NCI-H1048 (cell line): ENCODE measurements at places on chromosomes 4 and X.
A peak's percentile ranks its signal among the peaks of the same experiment; 100 is the strongest.

GRCh38 chr4:35138449-35138848 is 1105.9 kb downstream of the ARAP2 start:
- DNase-seq: no peak

DNA sequence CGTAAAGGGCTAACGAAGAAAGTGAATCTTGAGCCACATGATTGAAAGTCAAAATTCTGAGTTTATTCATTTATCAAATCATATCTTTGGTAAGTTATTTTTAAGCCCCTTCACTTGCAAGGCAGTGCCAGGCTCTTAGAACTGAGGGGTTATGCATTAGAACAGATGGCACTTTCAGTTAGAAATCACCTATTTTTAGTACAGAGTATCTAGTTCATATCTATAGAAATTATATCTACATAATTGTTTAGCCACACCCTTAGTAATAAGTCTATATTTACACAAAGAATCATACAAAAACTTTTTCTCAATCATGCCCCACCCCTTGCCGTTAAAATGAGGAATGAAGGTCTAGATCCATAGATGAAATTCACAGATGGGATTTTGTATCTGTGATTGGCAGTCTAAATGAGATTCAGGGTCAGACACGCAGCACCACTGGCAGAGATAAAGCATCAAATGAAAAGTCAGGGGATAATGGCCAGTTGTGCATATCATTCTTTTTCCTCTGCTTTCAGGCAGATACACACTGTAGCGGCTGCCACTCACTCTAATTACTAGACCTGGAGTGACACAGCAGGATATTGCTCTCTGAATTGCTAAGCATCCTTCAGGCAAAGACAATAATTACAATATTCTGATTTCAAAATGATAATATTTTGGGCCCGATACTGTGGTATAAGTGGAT is 440.5 kb downstream of the MAPK10 start:
- no peak for DNase-seq

DNA sequence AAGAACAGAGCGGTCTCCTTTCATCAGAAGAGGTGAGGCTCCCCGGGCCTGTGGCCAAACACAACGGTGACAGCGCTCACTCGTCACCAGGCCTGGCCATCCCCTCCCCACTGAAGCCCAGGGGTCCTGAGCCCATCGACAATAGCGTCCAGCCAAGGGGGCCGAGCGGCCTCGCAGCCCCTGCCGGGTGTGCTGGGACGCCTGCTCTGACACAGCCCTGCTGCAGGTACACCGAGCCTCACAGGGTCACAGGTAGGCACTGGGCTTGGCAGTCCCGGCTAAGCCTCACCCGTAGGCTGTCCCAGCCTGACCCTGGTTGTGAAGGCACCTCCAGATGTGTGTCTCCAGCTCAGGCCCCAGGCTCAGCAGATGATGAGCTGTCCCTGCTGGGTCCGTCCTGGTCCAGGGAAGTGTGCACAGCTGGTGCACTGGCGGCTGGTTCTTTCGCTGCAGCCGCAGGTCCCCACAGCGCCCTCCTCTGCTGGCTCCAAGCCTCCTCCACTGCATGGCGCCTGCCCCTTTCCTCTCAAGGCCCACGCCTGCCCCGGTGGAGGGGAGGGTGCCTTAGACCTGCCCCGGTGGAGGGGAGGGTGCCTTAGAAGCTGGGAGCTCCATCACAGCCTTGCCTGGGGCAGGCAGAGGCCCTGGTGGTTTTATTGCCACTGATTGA is 21.5 kb downstream of the UVSSA start:
- no peak for DNase-seq

- DNase-seq: no peak
Observed at GRCh38 chr4:138833974-138834373, 181.6 kb upstream of the NOCT start.

DNA sequence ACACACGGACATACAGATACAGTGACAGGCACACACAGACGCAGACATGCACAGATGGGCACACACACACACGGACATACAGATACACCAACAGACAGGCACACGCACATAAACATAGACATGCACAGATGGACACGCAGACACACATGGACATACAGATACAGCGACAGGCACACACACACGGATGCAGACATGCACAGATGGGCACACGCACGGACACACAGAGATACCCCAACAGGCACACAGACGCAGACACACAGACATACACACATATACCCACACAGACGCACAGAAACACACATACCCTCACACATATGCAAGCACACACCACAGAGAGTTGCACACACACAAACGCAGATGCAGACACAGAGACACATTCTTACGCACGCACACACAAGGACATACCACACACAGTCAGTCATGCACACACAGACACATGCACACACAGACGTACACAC is 24.4 kb upstream of the SLC25A6 start:
- DNase-seq: no peak

DNA sequence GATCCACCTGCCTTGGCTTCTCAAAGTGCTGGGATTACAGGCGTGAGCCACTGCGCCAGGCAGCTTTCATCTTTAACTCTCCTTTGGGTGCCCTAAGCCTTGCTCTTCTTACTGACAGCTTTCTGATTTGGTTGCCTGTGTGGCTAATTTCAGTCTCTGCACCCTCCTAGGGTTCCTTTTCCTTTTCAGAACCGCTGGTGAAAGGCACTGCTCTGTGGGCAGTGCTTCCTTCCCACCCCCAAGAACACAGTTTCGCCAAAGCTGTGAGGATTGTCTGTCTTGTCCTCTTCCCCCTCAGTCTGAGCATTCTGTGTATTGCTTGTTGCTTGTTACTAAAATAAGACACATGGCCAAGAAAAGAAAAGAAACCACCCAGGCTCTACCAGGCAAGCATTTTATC is 101.4 kb upstream of the FRMPD3 start:
- DNase-seq: no peak

DNA sequence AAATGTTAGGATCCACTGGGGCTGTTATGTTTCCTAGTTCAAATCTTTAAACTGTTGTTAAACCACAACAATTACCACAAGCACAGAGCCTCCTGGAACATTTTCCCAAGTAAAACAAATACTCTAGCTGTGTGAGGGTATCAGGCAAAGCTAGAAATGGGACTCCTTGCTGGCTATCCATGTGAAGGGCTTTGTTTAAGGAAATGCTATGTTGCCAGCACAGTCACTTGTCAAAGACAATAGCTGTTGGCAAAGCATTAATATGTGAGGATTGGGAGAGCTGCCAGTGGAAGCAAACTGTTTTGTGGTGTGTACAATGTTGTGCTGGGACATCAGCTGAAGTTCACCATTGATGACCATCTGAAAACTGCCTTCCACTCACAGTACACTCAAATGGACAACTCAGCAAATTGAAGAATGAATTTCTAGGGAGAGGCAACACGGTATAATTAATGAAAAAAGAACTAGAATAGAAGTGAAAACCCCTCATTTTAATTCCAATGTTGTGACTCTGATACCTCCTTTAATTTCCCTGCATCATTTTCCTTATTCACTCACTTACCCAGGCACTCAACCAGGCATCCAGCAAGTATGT is 100.8 kb downstream of the ANXA3 start:
- no peak for DNase-seq

DNA sequence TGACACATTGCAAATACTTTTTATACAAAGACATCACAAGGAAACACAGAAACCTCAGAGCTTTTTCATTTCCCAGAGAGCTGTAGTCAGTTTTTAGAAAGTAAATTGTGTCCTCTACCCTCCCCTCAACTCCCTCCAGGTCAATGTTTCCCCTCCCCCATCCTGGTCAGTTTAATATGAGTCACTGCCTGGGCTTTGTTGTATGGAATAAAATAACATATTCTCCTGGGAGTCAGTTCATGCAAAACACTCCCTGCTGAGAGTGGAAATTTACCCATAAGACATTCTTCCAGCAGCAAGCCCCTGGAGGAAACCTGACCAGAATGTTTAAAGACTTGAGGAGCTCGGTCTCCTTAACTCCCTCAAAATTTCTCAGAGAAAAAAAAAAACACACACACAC is 270.1 kb upstream of the LDB2 start:
- no peak for DNase-seq

- peak; percentile 16 for DNase-seq
Observed at GRCh38 chr4:103915224-103915869, 195.6 kb upstream of the TACR3 start.

DNA sequence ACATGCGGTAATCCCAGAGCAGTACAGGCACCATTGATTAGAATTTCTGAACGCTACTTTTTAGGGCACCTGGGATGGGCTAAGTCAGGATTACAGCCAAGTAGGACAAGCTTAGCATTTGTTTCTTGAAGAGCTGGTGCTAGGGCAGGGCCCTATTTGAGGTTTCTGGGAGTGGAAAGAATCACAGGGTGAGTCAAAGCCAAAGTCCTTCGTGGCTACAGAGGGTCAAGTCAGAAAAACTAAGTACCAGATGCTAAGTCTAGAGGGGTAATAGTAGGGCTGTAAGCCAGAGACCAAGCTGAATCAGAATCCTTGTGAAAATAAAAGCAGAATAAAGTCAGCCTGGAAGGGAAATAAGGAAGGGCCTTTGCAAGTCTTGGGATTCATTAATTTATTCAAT is 448.6 kb downstream of the ZIC3 start:
- DNase-seq: no peak

- no peak for DNase-seq
Observed at GRCh38 chr4:95675623-95676022, 126.8 kb upstream of the UNC5C start.
